Cortex of kidney (tissue), 1 donor: ENCODE measurements at places on chromosomes 6 and 20.

DNA sequence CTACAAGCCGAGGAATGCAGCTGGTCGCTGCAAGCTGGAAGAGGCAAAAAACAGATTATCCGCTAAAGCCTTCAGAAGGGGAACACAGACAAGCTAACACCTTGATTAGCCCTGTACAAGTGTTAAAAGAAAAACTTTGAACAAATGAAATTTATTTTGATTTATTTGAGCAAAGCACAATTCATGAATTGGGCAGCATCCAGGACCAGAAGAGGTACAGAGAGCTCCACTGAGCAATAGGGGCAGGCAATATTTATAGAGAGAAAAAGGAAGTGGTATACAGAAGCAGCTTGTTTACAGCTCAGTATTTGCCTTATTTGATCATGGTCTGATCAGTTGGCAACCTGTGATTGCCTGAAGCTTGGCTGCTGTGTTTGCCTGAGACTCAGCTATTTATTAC is 17.6 kb downstream of the HLA-DOB start:
- DNase-seq, result no peak

GRCh38 chr6:98687752-98688151 is 146.6 kb upstream of the POU3F2 start:
- no peak for DNase-seq

GRCh38 chr6:76708641-76709331 is 636.3 kb upstream of the IMPG1 start:
- no peak for DNase-seq

DNA sequence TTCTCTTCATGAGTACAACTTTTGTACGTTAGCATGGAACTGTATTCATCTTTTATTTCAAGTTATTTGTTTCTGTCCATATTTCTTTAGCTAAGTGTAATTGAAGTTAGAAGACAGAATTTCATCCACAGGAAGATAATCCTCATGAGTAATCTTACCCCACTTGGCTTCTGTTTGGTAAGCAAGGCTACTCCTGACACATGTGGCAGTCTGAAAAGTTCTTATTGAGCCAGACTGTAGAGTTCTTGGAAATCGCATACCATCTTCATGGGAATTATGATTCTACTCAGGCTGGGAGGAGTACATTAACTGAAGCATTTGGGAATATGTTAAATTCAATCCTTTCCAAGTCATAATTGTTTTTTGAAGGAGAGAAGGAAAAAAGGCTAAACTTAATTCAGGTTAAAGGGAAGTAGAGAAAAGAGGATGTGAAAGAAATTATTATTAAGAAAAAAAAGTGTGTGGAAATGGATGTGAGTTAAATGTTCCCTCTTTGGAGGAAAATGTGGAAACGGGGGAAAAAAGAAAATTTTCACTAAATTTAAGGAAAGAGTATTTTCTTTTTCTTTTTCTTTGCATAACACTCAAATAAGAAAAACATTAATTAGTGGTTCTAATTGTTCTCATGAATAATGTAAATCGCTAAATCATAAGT is 41.5 kb upstream of the TENT5A start:
- DNase-seq, result no peak

GRCh38 chr6:14000901-14001300 is 76.1 kb downstream of the RNF182 start:
- DNase-seq, result no peak

DNA sequence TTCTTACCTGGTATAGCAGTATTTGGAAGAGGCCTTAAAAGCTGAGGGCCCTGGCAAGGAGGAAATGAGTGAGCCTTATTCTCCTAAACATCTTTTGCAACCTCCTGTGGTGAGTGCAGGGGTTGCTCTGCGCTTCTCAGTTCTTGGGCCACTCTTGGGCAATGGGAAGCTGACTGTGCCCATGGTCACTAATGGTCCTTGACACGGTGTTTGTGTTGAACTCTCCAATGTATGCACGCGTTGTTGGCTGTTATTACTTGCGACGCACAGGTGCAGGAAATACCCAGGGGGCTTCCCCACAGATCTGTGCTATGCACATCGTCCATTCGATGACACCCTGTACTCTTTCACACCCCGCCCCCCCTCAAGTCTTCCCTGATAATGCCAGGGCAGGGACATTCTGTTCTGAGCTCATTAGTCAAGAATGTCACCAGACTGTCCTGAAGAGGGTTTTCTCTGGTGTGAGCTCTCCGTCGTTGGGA is 79.7 kb downstream of the EDN1 start:
- DNase-seq, result no peak

GRCh38 chr6:4069199-4069598 is 9.7 kb downstream of the FAM217A start:
- DNase-seq, result no peak

GRCh38 chr6:138545621-138545980 is 46.3 kb upstream of the NHSL1 start:
- no peak for DNase-seq

- no peak for DNase-seq
Measured at GRCh38 chr20:5691918-5692618, 58.1 kb upstream of the SHLD1 start.

DNA sequence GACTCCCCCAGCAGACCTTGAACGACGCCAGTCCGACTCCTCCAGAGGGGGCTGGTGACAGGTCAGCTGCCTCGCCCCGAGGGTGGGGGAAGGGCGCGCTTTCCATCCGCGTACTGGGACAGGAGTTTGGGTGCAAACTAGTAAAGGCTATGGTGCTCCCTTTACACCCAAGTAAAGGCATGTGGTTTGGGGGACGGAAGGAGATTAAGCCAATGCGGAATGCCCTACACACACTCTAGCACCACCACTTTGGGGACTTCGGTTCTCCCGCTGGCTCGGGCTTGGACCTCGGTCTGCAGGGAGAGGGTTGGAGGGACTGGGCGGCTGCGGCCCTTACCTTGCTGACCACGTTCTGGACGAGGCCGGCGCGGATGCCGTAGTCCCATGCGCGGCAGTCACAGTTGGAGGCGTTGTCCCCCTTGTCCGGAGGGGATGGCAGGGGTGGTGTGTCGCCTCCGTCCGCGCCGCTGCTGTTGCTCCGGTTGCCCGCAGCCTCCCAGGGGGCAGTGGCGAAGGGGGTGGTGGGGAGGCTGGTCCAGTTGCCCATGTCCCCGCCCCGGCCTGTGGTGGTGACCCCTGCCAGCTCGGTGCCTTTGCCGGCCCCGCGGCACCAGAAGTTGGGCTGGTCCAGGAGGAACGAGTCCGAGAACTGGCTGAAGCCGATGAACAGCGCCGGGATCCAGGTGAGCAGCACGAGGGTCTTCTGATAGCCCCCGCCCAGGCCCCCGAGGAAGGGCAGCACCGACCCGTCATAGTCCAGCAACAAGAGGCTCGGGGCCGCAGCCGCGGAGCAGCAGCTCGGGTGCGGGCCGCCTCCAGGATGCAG is 1.1 kb downstream of the SLC22A23 start:
- DNase-seq, result no peak

- DNase-seq, result no peak
Measured at GRCh38 chr6:2990248-2990931, 9.3 kb upstream of the NQO2 start.

GRCh38 chr6:144690666-144691065 is 405.5 kb downstream of the UTRN start:
- no peak for DNase-seq

- no peak for DNase-seq
Measured at GRCh38 chr20:54100563-54100962, 30.2 kb upstream of the BCAS1 start.

- DNase-seq, result no peak
Measured at GRCh38 chr6:56437171-56437900, 190.0 kb upstream of the COL21A1 start.

GRCh38 chr6:112027942-112028674 is 25.8 kb upstream of the CCN6 start:
- no peak for DNase-seq

- DNase-seq, result no peak
Measured at GRCh38 chr6:133392015-133392414, 150.9 kb downstream of the EYA4 start.

GRCh38 chr20:36573798-36574365 is 485 bp downstream of the TGIF2 start:
- no peak for DNase-seq

GRCh38 chr6:118799826-118800225 is 94.1 kb upstream of the ASF1A start:
- no peak for DNase-seq

DNA sequence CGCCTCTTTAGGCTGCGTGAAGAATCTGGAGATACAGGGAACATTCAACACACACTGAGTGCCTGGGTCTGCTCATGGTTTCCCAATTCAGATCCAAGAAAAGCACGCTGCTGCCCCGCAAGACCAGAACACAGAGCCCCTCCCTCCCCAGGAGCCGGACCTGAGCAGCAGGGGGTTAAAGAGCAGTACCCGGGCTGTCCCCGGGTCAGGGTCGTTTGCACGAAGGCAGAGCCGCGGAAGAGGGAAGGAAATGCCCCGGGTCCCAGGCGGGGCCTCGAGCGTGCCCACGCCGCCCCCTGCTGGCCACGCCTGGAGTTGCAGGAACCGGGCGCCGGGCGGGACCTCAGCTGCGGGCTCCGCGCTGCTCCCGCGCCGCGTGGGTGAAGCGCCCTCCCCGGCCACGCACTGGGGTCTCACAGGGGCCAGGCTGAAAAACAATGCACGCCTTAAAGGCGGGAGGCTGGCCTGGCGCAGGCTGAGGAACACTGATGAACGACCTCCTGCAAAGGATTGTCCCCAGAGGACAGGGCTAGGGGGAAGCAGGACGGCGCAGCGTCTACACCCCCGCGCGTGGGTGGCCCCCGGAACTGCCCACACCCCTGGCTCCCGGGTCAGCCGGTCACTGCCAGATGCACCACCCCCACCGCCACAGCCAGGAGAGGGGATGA is 48.9 kb downstream of the ANKRD60 start:
- no peak for DNase-seq

DNA sequence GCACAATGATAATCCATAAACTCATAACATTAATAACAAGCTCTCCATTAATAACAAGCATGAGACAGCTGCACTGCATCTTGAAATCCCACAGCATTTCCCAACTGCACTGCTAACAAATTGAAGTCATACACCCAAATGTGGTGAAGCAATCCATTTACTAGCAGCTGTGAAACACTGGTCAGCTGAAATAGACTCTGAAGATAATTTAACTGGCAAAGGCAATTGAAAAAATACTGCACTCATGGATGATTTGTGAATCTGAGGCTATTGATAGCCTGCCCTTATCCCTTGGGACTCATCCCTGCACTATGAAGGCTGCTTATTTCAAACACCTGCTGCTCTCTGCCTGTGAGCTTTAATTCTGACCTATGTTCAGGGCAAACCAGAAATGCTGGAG is 49.1 kb upstream of the PLCB1 start:
- DNase-seq, result no peak

GRCh38 chr6:52499026-52499425 is 77.8 kb downstream of the TRAM2 start:
- no peak for DNase-seq

DNA sequence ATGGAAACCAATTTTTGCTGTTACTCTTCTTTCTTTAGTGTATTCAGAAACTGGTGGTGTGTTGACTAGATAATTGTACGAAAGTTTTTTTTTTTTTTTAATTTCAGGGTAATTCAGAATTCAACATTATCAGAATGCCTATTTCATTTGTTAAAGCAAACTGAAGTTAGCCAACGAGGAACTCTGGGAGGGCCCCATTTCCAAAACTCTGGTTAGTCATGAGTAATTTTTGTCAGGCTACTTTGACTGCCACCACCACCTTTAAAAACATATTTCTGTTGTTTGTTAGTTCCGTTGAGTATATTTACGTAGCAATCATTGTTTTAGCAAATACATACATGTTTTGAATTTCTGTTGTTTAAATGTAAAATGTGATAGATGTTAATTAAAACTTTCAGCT is 763 bp downstream of the ZKSCAN8 start:
- no peak for DNase-seq

- no peak for DNase-seq
Measured at GRCh38 chr6:17656092-17656491, 50.6 kb downstream of the NUP153 start.

DNA sequence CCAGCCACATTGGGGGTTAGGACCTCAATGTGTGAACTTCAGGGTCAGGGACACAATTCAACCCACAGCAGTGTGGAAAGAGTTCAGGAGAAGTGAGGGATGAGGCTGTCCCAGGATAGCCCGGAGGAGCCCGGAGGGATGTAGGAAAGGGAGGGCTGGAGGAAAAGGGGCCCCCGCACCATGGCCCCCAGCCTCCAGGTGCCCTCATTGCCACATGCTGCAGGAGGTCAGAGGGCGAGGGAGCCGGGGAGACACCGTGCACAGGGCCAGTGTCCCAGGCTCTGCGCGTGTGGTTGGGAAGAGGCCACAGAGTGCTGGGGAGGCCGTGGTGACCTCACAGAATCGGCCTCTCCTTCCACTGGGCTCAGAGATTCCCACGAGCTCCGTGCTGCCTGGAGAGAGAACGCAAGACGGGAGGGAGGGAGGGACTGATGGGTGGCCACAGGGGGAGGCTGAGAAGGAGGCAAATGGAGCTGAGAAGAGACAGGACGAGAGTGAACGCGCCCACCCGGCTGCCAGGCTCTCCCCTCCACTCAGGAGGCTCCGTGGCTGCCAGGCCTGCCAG is 215.1 kb downstream of the DLL1 start:
- no peak for DNase-seq

DNA sequence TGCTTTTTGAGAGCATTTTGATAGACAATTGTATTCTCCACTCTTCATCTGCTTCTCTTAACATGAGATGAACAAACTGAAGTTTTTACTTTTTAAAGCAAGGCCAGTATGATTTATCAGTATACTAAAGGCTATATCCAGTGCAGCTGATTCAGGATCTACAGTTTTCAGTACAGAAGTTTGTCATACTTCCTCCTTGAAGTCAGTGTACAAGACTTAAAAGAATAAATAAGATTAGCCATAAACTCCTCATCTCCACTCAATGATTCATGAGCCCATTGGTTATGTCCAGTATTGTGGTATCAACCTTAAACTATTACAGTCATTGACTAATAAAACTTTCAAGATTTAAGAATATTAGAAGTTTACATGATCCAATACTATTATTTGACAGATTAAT is 374.8 kb upstream of the EPHA7 start:
- no peak for DNase-seq

DNA sequence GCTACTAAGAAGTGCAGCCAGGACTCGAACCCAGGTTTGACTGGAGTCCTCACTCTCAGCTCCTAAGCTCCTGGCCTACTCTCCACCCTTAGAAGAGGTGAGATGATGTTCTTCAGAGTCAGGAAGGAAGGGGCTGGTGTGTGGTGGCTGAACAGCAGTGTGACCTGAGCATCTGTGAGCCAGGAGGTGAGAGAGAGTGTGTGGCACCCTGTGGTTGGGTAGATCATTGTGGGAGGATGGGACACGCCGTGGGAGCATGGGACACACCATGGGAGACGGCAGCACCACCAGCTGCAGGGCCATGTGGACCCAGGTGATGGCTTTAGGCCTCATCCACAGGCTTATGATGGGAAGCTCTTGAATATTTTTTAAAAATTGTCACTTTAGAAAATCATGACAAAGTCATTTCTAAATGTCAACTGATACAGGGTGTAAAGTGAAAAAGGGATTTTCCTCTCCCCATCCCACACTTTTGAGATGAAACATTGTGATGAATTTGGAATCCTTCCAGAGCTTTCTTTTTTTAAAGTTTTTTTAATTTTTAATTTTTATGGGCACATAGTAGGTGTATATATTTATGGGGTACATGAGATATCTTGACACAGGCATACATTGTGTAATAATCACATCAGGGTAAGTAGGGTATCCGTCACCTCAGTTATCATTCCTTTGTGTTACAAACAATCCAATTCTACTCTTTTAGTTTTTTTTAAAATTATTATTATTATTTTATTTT is 31.6 kb downstream of the SRC start:
- no peak for DNase-seq

- DNase-seq, result no peak
Measured at GRCh38 chr20:50224531-50225255, 34.1 kb downstream of the CEBPB start.
